ENCODE measurements at places on chromosomes 1 and 21.
A peak's percentile ranks its signal among the peaks of the same experiment; 100 is the strongest.

- peak; percentile 86 for DNase-seq
Observed at GRCh38 chr1:39026051-39026865, at the start of gene NDUFS5. Gene NDUFS5 (plus strand): TSS chr1:39026350. CDS start chr1:39028725, 2,375 bp downstream.

DNA sequence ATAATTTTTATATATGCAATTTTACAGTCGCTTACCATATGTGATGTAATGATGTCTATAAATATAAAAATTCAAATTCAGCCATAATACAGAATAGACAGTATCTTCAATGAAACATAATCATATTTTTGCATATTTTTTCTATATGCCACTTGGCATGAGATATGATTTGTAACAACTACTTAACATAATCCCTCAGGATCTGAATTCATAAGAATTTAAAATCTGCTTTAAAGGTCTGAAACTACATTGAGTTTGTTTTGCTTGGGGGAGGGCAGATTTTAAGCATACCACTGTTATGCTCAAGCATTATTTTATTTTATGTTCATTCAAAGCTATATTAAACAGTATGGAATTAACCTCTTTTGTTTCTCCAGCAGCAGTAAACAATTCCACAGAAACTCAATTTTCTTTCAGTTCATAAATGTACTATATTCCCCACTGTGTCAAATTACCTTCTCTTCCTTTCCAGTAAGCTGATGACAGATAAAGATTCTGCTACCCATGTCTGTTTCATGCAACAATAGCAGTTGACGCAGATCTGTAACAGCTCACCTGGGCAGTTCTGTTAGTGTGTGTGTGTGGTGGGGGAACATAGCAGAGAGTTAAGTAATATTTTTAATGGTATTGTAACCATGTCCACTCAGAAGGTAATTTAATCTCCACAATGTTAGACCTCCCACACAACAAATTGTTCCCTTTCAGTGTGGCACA is 224.8 kb downstream of the NTNG1 start:
- DNase-seq = no peak

DNA sequence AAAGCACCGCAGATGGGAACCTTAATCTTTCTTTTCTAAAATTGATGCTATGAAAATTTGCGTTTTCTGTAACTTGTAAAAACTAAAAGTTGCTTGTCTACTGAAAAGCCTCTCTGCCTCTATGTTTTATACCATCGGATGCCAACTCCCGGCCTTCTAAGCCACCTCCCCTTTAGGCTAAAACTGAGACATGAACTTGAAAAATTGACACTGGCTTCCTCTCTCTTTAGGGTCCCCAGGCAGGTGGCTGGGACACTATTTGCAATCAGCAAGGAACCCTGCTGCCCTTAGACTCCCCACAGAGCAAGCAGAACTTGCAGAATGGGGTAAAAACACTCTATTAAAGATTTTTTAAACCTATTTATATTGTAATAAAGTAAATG is 151.1 kb upstream of the CAMK1G start:
- DNase-seq = no peak

DNA sequence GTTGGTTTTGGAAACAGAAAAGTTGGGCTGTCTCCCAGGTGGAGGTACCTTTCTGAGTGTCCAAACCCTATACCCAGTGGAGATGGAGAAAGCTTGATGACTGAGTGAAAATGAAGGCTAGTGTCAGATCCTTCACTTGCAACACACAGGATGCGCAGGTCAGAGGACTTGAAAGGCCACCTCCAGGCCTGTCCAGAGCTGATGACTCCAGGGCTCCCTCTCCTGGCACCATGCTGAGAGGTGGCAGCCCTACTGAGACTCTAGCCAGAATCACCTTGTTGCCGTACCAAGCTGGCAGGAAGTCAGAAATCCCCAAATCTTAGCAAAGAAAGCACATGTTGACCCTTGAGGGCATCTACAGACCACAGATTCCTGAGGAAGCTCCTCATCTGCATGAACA is 16.4 kb downstream of the KNCN start:
- no peak for DNase-seq

- no peak for DNase-seq
Observed at GRCh38 chr1:15110128-15110866, 43.2 kb upstream of the TMEM51 start.

DNA sequence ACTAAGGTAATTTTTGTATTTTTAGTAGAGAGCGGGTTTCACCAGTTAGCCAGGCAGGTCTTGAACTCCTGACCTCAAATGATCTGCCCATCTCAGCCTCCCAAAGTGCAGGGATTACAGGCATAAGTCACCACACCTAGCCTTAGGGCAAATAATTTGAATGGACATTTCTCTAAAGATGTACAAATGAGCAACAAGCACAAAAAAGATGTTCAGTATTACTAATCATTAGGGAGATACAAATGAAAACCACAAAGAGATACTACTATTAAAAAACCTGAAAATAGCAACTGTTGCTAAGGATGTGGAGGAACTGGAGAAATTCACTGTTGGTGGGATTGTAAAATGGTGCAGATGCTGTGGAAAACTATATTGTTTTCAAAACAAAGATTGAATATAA is 79.1 kb downstream of the GABPA start:
- DNase-seq = no peak

DNA sequence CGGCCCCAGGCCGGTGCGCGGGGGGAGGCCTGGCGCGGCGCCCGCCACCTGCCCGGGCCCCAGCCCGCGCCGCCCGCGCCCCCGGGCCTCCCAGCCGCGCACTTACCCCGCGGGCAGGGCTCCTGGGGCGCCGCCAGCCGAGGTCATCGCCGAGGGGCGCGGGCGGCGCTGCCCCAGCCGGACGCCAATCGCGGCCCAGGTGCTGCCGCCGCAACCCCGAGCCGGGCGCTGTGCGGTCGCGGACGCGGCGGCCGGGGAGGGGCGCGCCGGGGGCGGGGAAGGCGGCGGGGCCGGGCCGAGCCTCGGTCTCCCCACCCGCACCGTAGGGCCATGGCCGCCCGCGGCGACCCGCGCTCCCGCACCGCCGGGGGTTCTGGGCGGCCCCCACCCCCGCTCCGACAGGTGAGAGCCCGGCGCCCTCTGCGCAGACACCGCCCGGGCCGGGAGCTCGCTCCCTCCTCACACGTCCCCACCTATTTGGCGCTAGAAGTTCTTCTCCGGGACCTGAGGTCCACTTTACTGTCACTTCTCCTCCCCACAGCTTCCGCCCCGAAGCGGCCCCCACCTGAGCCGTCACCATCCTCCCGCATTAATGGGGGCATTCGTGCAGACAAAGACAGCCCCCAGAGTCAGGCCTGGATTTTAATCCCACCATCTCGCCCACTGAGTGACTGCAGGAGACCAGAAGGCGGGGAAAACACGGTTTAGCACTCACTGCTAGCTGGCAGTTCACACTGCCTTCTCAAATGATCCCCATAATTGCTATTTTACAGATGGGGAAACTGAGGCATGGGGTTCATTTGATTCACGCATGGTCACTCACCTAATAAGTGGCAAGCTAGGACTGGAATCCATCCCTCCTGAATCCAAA is at the start of gene TTC39A:
TTC39A (minus strand) TSS at position 232 of the 871 bp plus-strand sequence; CDS start at position 147, 85 bp downstream.
- DNase-seq = no peak

- DNase-seq = no peak
Observed at GRCh38 chr1:30291526-30291925, 431.9 kb downstream of the MATN1 start.

GRCh38 chr1:88149686-88150085 is 534.4 kb upstream of the PKN2 start:
- no peak for DNase-seq

DNA sequence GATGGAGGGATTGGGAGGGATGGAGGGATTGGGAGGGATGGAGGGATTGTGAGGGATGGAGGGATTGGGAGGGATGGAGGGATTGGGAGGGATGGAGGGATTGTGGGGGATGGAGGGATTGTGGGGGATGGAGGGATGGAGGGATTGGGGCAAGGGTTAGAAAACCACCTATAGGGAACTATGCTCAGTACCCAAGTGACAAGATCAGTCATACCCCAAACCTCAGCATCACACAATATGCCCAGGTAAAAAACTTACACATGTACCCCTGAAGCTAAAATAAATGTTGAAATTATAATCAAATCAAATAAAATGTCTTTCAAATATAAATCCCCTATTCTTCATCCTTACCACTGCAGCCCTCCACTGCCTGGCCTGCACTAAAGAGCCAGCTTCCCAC is 72.8 kb upstream of the HNRNPU start:
- no peak for DNase-seq

- DNase-seq = no peak
Observed at GRCh38 chr1:232273011-232273410, 356.9 kb downstream of the SIPA1L2 start.

DNA sequence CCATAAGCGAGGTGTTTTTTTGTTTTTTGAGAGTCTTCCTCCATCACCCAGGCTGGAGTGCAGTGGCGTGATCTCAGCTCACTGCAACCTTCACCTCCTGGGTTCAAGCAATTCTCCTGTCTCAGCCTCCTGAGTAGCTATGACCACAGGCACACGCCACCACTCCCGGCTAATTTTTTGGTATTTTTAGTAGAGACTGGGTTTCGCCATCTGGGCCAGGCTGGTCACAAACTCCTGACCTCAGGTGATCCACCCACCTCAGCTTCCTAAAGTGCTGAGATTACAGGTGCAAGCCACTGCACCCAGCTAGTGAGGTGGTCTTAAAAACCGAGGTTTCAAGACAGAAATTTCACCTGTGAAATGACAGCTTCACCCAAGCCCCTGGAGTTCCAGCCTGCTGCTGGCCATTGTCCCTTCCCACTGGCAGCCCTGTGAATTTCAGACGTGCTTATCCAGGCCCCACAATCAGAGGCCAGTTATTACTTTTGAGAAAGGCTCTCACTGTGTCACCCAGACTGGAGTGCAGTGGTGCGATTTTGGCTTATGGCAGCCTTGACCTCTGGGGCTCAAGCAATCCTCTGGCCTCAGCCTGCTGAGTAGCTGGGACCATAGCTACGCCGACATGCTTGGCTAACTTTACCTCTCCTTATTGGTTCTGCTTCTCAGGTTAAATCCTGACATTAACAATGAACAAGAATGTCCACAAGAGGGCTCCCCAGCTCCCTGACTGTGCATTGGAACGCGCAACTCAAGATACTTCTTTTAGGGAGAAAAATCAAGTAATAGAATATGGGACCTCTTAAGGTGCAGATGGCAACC is 19.4 kb downstream of the ENO1 start:
- peak; percentile 88 for DNase-seq

DNA sequence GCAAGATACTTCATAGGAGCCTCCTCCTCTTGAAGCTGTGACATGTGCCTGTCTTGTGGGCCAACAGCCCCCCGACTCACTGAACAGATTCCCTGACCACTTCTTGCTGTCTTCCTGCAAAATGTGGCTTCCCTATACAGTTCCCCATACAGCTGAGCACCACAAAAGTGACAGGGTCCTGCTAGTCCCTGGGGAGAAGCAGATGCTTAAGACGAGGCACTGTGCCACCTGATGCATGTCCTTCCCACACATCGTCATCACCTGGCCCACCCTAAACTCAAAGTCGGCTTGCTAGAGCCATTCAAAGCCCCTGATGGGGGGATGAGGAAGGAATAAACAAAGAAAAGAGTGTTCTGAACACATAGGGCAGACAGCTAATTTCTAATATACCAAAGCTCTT is 29.2 kb upstream of the ETV3 start:
- DNase-seq = no peak

- DNase-seq = no peak
Observed at GRCh38 chr1:160924791-160925651, 29.6 kb downstream of the ITLN2 start.

GRCh38 chr1:54456921-54457529 is 50.8 kb upstream of the SSBP3 start:
- DNase-seq = no peak

DNA sequence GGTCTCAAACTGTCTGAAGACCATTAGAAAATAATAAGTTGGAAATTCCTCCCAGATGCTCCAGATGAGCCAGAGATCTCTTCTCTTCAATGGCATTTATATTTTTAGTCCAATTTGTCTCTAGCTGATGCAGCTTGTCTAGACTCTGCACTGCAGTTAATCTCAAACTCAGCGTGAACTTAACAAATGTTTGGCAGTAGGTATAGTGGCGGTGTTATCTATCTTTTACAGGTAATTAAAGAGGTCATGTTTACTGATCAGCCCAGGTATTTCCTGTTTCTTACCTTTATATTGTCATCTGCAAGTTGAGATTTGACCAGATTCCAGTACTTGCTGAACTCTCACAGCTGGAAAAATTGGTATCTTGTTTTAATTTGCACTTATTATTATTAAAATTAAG is 1024.5 kb upstream of the ADGRL2 start:
- DNase-seq = no peak

DNA sequence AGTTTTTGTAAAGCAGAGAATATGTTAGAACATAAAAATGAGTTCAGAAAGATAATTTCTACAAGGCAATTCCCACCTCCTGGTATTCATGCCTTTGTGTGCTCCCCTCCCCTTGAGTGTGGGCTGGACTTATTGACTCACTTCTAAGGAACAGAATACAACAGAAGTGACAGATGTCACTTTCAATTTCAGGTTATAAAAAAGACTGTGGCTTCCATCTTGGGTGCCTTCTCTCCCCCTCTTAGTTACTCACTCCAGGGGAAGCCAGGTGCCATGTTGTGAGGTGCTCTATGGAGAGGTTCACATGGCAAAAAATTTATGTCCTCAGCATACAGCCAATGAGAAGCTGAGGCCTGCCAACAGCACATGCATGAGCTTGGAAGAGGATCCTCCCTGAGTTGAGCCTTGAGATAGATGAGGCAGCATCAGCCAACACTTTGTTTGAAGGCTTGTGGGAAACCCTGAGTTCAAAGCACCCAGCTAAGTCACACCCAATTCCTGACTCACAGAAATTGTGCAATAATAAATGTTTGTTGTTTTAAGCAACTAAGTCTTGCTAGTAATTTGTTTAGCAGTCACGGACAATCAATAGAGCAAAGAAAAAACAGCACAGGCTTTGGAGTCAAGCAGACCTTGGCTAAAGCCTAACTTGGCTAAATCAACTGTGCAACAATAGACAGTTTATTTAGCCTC is 73.5 kb upstream of the NGF start:
- DNase-seq = no peak

DNA sequence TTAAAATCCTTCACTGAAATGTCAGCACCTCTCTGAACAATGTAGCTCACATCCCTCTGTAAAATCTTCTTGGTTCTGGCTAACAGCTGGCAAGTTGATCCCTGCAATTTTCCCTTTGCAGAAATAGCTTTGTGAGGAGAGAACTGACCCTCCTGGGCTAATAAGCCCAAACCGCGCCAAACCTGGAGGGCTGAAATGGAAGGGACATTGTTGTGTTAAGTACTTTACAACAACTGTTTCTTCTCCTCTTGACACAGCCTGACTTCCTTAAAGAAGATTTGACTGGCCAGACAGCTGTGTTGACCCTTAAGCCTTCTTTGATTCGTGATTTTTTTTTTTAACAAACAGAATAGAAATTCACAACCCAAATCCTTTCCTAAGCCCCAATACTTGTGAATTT is 5.7 kb downstream of the LMX1A start:
- no peak for DNase-seq
